ENCODE measurements at places on chromosomes 2 and 18. TPM values are rescaled to one million over a fixed set of nuclear protein-coding genes. Genes with fewer than 3 reads are reported as not detected.

PUM2 gene
- total RNA-seq, result 43.9 TPM

RFTN2 gene
- not detected for total RNA-seq

TRIM43 gene
- total RNA-seq, result not detected

SKOR2 gene
- not detected for total RNA-seq

MYO1B gene
- total RNA-seq, result 220 TPM

MTX2 gene
- total RNA-seq, result 42.4 TPM

KCNE4 gene
- 0.14 TPM for total RNA-seq

RAB31 gene
- 51.7 TPM for total RNA-seq

HMSD gene
- total RNA-seq, result 8.9 TPM

ATIC gene
- 154 TPM for total RNA-seq

POTEJ gene
- total RNA-seq, result not detected

FER1L5 gene
- 0.18 TPM for total RNA-seq

ALPG gene
- total RNA-seq, result not detected

GAL3ST2 gene
- not detected for total RNA-seq

STAMBP gene
- 72.9 TPM for total RNA-seq

IL18RAP gene
- total RNA-seq, result not detected
